ENCODE measurements at places on chromosomes 4 and X.

GRCh38 chrX:65582450-65583082 is 48.0 kb upstream of the LAS1L start:
- DNase-seq = no peak
- H3K4me3 ChIP-seq = no peak overlapping the region
- H3K27me3 ChIP-seq = no peaks in the 10 kb centered on the region
- H3K36me3 ChIP-seq = no peaks in the 10 kb centered on the region

- H3K36me3 ChIP-seq = no peaks in the 10 kb centered on the region
- no peaks in the 10 kb centered on the region for H3K27me3 ChIP-seq
- DNase-seq = no peak
- H3K4me3 ChIP-seq = no peak overlapping the region
These were observed 7.4 kb downstream of the CORIN start for GRCh38 chr4:47830265-47831025.

DNA sequence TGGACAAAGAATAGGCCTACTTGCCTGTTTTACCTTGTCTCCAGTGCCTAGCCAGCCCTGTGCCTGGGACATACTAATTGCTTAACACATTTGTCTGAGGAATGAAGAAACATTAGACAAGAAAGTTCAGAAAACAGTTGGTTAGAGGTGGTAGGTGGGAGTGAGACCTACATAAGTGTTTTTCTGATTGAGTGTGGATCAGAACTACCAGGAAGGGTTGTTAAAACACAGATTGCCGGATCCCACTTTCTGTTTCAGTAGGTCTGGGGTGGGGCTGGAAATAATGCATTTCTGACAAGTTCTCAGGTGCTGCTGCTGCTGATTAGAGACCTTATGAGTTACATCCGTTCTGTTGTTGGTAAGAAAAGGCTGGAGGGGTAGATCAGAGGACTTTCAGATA is 5.7 kb upstream of the JADE1 start:
- no peak overlapping the region for H3K4me3 ChIP-seq
- H3K36me3 ChIP-seq = no peaks in the 10 kb centered on the region
- no peaks in the 10 kb centered on the region for H3K4me1 ChIP-seq
- no peaks in the 10 kb centered on the region for H3K27me3 ChIP-seq
- DNase-seq = no peak

DNA sequence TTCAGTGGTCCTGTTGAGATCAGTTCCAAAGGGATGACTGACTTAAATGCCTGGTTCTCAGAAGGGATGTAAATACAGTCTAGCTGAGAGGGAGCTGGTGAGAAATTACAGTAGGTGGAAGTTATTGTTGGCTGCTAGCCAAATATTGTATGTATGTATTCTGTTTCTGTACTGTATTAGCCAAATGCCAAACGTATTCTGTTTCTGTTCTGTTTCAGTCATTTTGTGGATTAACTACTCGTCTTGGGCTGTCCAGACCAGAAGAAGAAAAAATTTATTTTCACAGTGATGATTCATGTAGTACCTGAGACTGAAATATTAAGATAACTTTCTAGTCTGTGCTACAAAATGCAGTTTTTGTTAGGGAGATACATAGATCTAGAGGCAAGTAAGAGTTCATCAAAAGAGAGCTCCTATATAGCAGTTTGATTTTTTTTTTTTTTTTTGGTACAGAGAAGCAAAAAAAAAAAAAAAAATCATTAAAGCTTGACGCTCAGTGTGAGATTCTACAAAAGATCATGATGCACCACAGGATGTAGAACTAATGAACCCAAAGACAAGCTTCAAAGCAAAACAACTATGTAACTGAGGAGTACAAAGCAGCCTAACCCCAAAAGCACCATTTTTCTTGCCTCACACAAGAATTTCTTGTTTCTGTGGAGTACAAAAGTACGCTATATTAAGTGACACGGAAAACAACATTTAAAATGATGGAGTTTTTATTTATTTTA is 54.8 kb downstream of the CASP6 start:
- no peak overlapping the region for H3K4me3 ChIP-seq
- no peak overlapping the region for H3K27ac ChIP-seq
- no peaks in the 10 kb centered on the region for H3K27me3 ChIP-seq
- DNase-seq = no peak

GRCh38 chr4:10009861-10010500 is 11.3 kb downstream of the SLC2A9 start:
- no peaks in the 10 kb centered on the region for H3K36me3 ChIP-seq
- H3K27ac ChIP-seq = no peak overlapping the region
- no peaks in the 10 kb centered on the region for H3K4me1 ChIP-seq

GRCh38 chrX:110444996-110445395 is 86.3 kb downstream of the RTL9 start:
- no peaks in the 10 kb centered on the region for H3K36me3 ChIP-seq
- no peaks in the 10 kb centered on the region for H3K4me1 ChIP-seq
- H3K27ac ChIP-seq = no peak overlapping the region
- no peak for DNase-seq
- no peaks in the 10 kb centered on the region for H3K27me3 ChIP-seq
- no peak overlapping the region for H3K4me3 ChIP-seq

DNA sequence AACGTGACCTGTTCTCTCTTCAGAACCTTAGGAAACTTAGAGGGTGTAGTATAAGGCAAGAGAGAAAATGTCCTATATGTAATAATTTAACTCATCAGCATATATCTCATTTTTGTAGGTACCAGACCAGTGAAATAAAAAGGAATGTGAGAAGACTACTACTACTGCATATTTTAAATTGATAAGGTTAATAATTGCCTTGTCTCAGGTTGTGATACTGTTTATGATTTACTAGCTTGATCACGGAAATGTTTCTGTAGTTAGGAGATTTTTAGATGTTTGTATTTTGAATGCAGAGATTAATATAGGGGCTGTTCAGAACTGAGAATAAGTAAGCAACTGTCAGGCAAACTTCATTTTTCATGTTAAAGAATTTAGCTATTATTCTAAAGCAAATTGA is 1563.4 kb downstream of the C4orf33 start:
- H3K36me3 ChIP-seq = no peaks in the 10 kb centered on the region
- peak overlapping the region; percentile 27 for H3K27ac ChIP-seq
- H3K4me1 ChIP-seq = peaks cover 7% of the 10 kb centered on the region
- H3K4me3 ChIP-seq = no peak overlapping the region
- no peaks in the 10 kb centered on the region for H3K27me3 ChIP-seq

GRCh38 chr4:13905543-13905942 is 278.0 kb upstream of the BOD1L1 start:
- no peak for DNase-seq
- H3K27me3 ChIP-seq = no peaks in the 10 kb centered on the region
- H3K36me3 ChIP-seq = no peaks in the 10 kb centered on the region
- no peak overlapping the region for H3K27ac ChIP-seq
- no peaks in the 10 kb centered on the region for H3K4me1 ChIP-seq

DNA sequence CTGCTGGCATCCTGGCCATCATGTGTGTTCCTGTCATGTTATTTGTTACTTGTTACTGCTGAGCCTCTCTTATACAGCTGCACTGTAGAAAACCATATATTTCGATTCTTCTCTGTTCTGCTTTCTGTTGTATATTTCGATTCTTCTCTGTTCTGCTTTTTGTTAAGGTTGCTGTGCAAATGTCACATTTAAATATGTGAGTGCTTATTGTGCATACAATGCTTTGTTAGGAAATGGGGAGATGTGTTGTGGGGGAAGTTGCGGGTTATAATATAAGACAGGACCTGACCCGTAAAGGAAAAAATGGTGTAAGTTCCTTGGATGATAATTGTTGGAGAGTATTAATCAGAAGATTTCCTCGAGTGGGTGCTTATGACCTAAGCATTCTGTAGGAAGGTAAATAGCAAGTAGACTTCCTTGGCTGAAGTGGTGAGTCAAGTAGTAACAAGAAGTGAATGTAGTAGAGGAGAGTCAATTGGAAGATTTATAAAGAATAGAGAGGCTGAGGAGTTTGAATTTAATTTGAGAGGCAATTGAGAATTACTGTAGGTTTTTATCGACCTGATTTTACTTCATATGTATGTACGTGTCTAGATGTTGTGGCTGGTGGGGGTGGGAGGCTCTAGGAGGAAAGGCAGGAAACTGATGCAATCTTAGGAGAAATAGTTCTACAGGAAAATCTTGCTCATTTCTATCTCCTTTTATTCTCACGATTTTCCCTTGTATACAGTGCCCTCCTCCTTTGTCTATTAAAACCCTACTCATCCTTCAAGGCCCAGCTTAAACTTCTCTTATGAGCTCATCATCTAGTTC is 8.5 kb downstream of the OGT start:
- peaks cover 19% of the 10 kb centered on the region for H3K4me1 ChIP-seq
- no peak for DNase-seq
- no peaks in the 10 kb centered on the region for H3K27me3 ChIP-seq

DNA sequence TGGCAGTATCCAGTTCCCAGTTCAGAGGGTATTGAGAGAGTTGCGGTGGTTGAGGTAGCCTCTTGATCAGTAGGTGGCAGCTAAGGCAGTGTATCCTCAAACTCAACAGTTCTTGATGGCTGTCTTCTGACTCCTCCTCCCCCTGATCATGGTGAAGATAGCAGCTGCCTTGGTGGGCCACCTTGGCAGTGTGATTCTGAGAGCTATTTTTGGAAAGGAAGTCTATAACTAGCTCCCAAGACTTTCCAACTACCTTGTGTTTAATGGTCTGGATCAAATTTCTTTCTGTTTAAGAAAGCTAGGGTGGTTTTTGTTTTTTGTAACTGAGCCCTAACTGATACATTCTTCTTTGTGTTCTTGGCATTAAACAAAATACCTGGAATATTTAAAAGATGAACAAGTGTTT is 10.5 kb upstream of the TBC1D19 start:
- no peaks in the 10 kb centered on the region for H3K4me1 ChIP-seq
- H3K4me3 ChIP-seq = no peak overlapping the region
- H3K27ac ChIP-seq = no peak overlapping the region
- DNase-seq = no peak
- H3K27me3 ChIP-seq = no peaks in the 10 kb centered on the region
- H3K36me3 ChIP-seq = no peaks in the 10 kb centered on the region

- H3K4me3 ChIP-seq = no peak overlapping the region
- H3K4me1 ChIP-seq = no peaks in the 10 kb centered on the region
- H3K27ac ChIP-seq = no peak overlapping the region
- no peaks in the 10 kb centered on the region for H3K36me3 ChIP-seq
- H3K27me3 ChIP-seq = no peaks in the 10 kb centered on the region
These were observed 65.3 kb downstream of the PALLD start for GRCh38 chr4:168562041-168562571.

DNA sequence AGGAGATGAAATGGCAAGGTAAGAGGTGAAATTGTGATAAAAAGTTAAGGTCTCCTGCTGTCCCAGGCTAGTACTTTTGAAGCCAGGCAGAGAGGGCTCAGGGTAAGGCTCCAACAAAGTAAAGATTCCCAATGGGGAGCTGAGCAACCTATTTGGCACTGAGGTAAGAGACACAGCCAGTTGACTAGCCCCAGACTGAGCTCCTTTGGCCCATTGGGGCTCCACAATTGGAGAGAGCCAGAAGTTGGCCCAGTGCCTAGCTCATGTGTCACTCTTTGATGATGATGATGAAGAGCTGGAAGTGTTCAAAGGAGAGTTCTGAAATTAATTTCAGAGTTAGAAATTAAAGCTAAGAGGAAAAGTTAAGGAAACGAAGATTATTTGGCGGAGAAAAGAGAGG is 94.6 kb downstream of the RLIM start:
- DNase-seq = no peak
- H3K27ac ChIP-seq = no peak overlapping the region
- no peaks in the 10 kb centered on the region for H3K36me3 ChIP-seq
- H3K4me3 ChIP-seq = no peak overlapping the region
- no peaks in the 10 kb centered on the region for H3K4me1 ChIP-seq

DNA sequence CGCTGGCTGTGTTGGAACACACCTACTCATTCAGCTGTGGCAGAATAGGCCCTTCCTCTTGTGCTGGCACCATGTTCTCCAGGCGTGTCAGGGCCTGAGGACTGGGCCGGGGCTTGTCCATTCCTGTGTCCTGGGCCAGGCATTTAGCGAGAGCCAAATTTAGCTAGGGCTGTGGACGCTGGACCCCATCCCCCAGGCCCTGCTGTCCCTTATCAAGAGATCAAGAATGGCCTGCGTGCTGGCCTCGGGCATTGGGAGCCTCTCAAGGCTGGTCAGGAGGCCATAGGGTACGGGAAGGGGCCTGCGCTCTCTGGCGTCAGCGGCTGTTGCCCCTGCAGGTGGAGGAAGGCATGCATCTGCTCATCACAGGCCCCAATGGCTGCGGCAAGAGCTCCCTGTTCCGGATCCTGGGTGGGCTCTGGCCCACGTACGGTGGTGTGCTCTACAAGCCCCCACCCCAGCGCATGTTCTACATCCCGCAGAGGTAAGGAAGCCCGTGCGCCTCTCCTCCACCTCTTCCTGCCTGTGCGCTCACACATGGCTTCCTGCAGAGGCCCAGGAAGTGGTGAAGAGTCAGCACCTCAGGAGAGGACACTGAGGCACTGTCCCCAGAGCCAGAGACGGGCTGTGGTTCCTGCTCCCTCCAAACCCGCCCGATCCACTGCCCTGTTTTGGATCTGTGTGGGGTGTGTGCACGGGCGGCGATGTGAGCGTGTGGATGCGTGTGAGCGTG is 15.3 kb downstream of the ABCD1 start:
- no peak overlapping the region for H3K27ac ChIP-seq
- H3K36me3 ChIP-seq = no peaks in the 10 kb centered on the region
- DNase-seq = no peak

- no peak for DNase-seq
- no peaks in the 10 kb centered on the region for H3K4me1 ChIP-seq
- no peaks in the 10 kb centered on the region for H3K36me3 ChIP-seq
- H3K4me3 ChIP-seq = no peak overlapping the region
These were observed 127.9 kb upstream of the NHS start for GRCh38 chrX:17247144-17247543.

DNA sequence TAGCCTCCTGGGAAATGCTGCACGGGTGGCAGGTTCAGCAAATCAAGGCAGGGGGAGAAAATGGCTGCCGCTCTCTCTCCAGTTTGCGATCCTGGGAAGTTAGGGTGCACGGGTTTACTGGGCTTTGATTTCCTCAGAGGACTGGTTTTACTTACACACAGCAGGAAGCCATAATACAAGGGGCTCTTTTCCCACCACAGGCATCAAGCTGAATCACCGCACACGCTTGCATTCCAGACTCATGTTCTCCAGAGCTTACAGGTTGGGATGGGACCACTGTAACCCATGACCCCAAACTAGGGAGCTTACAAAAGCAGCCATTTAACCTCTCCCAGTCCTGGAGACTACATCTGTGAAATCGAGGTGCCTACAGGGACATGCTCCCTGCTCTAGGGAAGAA is 159.8 kb downstream of the DHRSX start:
- no peaks in the 10 kb centered on the region for H3K36me3 ChIP-seq
- H3K27me3 ChIP-seq = no peaks in the 10 kb centered on the region
- no peak for DNase-seq
- peaks cover 7% of the 10 kb centered on the region for H3K4me1 ChIP-seq

GRCh38 chr4:58502839-58503238 is 1392.7 kb upstream of the IGFBP7 start:
- H3K4me3 ChIP-seq = no peak overlapping the region
- no peaks in the 10 kb centered on the region for H3K4me1 ChIP-seq
- H3K27me3 ChIP-seq = no peaks in the 10 kb centered on the region
- H3K36me3 ChIP-seq = no peaks in the 10 kb centered on the region

DNA sequence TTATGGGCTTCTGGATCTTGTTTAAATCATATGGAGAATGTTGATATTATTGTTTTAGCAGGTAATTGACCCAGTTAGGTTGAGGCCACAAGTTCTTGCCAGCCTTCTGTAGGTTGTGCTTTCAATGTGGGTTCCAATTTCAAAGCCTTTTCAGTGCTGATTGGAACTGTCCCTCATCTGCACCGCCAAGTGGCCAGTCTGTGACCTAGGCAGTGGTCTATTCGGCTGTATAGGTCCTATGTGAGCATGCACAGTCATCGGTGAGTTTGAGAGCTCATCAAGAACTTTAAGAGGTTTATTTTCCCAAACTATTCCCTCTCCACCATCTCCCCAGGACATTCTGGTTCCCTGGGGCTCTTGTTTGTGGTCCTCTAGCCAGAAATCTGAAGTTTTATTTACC is 35.7 kb downstream of the DDX53 start:
- no peak for DNase-seq
- H3K27me3 ChIP-seq = no peaks in the 10 kb centered on the region
- H3K4me3 ChIP-seq = no peak overlapping the region
- no peaks in the 10 kb centered on the region for H3K36me3 ChIP-seq

Measured in pancreas (tissue), 10 donors.